ENCODE measurements at places on chromosomes 11 and 22. TPM values are rescaled to one million over a fixed set of nuclear protein-coding genes. Genes with fewer than 3 reads are reported as not detected.

- H3K4me1 ChIP-seq = peaks cover 22% of the 10 kb centered on the region
- H3K27ac ChIP-seq = no peak overlapping the region
- no peak for DNase-seq
- no peak overlapping the region for H3K4me3 ChIP-seq
- peaks cover 15% of the 10 kb centered on the region for H3K36me3 ChIP-seq
Observed at GRCh38 chr11:10641177-10641911, 52.2 kb downstream of the IRAG1 start.

- DNase-seq = no peak
- no peak overlapping the region for H3K4me3 ChIP-seq
- H3K4me1 ChIP-seq = no peaks in the 10 kb centered on the region
- H3K36me3 ChIP-seq = no peaks in the 10 kb centered on the region
- H3K27ac ChIP-seq = no peak overlapping the region
- H3K27me3 ChIP-seq = peaks cover 27% of the 10 kb centered on the region
Observed at GRCh38 chr22:20172141-20172613, 21.3 kb upstream of the CCDC188 start.

DNA sequence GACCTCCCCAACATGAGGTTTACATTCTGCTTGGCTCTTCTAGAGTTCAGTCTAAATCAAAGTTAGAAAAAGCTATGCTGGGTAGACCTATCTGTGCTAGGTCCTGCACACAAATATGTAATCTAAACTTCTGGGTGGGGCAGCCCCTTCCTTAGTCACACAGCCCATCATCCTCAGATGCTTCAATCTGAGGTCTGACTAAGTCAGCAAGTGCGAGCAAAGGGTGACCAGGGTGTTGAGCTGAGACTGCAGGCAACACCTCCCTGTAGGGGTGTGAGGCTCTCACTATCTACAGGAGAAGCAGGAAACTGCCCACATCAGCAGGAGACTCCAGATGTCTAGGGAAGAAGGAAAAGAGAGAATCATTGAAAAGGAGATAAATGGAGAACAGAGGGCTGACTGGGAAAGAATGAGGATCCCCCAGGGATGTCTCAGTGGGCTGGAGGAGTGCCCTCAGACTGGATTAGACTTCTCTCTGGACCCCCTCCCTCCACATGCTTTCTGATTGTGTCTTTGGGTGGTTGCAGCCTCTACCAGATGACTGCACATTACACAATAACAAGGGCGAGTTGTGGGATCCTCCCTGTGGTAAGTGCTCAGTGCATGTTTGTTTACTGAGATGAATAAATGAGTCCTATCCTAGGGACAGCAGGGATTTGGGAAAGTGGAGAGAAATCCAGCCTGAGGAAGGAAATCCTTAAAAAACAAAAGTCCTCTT, 266.2 kb upstream of the PLET1 start:
- H3K4me1 ChIP-seq = peaks cover 37% of the 10 kb centered on the region
- peaks cover 18% of the 10 kb centered on the region for H3K27me3 ChIP-seq
- H3K36me3 ChIP-seq = no peaks in the 10 kb centered on the region
- DNase-seq = no peak
- H3K4me3 ChIP-seq = no peak overlapping the region
- no peak overlapping the region for H3K27ac ChIP-seq

OOSP4B gene
- not detected for total RNA-seq

CAT gene
- 38.0 TPM for total RNA-seq

GSTT2 gene
- 0.41 TPM for total RNA-seq

OR6X1 gene
- not detected for total RNA-seq

Data from HFFc6 (cell line).